Erythroblast (primary cell): ENCODE measurements at places on chromosomes 5 and 9.

- DNase-seq: no peak
Measured at GRCh38 chr5:124180299-124180874, 566.1 kb downstream of the ZNF608 start.

DNA sequence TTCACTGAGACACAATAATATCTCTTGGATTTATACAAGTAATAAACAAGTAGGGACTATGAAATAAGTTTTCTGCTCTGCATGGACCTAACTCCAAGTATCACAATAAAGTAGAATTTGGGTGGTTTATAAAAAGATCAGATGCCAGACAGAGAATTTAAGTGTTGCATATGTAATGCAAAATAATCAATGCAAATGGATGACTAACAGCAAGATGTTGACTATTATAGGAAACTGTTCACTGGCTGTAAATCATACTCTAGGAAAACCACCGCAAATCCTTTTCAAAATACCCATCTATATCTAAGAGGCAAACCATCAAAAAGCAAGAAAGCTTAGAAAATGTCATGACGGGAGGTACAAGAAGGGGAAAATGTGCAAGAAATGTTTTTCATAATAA lies 539.8 kb upstream of the FAM174A start:
- no peak for DNase-seq

GRCh38 chr5:59597690-59598546 lies 295.6 kb downstream of the PDE4D start:
- DNase-seq: no peak

DNA sequence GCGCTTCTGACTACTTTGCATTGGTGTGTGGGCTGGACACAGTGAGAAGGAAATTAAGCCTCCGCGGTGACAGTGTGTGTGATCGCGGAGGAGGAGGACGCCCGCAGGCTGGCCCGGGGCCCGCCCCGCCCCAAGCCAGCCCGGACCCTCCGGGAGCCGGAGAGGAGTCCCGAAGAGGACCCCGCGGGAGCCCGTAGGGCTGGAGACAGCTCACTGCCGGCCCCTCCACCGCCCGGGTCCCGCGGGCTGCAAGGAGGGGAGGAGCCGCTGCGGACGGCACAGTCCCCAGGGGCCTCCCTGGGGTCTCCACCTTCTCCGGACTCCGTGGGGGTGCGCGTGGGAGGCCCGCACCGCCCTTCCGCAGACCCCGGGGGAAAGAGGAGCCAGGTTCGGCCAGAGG lies 146.4 kb upstream of the ERCC6L2 start:
- no peak for DNase-seq

GRCh38 chr5:52746539-52746938 lies 41.2 kb upstream of the ITGA1 start:
- DNase-seq: no peak

- DNase-seq: no peak
Measured at GRCh38 chr9:134942011-134942787, 24.5 kb upstream of the FCN1 start.

GRCh38 chr9:95157481-95158151 lies 159.9 kb downstream of the FANCC start:
- no peak for DNase-seq

- DNase-seq: no peak
Measured at GRCh38 chr5:132841305-132841704, 10.9 kb upstream of the SHROOM1 start.

- DNase-seq: no peak
Measured at GRCh38 chr5:174916227-174916626, 191.8 kb downstream of the MSX2 start.
